Activated naive CD4-positive, alpha-beta T cell treated with Interleukin-2 at 50 U/mL for 16 hours (primary cell): ENCODE measurements at places on chromosomes 12 and 14.

- DNase-seq, result no peak
Observed at GRCh38 chr12:41946106-41946505, 198.6 kb downstream of the GXYLT1 start.

- no peak for DNase-seq
Observed at GRCh38 chr12:5328669-5329517, 103.0 kb upstream of the NTF3 start.

- no peak for DNase-seq
Observed at GRCh38 chr14:73461478-73462047, 3.2 kb upstream of the NUMB start.

DNA sequence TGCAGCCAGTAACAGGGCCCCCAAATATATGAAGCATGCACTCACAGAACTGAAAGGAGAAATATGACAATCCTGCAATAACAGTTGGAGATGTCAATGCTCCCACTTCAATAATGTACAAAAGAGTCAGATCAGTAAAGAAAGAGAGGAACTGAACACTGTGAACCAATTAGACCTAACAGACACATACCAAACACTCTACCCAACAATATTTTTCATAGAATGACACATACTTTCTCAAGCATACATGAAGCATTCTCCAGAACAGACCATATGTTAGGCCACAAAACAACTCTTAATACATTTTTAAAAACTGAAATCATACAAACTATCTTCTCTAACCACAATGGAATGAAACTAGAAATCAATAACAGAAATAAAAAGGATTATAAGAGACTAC, 80.2 kb downstream of the ELK3 start:
- no peak for DNase-seq

GRCh38 chr12:12427568-12427967, 70.7 kb downstream of the BORCS5 start:
- no peak for DNase-seq

DNA sequence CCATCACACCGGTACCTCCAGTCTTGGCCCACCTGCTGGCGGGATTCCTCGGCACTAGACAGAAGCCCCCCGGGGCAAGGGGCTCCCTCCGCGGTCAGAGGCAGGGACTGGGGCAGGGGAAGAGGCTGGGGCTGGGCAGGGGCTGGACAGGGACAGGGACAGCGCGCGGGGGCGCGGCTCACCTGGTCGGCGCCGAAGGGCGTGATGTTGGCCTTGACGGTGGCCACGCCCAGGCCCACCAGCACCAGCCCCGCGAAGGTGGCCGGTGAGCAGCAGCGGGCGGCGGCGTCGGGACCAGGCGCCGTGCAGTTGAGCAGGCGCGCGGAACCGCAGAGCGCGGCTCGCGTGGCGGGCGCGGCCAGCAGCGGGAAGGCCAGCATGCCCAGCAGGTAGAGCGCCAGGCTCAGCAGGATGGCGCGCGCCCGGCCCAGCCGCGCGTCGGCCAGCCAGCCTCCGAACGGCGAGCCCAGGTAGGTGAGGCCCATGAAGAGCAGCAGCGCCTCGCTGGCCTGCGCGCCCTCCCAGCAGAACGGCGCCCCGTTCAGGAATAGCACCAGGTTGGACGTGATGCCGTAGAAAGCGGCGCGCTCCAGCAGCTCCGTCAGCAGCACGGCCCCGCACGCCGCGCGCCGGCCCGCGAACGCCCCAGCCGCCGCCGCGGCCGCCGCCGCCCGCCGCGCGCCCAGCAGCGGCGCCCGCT, 392 bp downstream of the SLC15A4 start:
- DNase-seq, result no peak

GRCh38 chr14:76644855-76645518, 116.3 kb upstream of the VASH1 start:
- no peak for DNase-seq

DNA sequence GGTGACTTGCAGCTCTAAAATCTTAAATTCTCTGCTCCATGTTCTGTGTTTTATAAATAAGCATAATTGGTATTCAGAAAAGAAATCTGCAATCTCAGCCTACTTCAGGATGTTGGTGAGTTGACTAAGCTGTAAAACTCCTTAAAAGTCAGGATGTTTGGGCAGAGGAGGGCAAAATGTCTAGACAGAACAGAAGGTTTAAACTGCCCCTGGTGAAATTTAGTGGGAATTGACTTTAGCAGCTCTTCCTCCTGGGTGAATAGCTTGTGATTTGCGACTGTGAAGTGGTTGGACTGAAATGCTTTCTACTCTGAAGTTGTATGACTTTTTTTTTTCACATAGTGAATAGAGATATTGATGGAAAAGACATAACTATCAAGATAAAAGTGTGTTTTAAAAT, 85.8 kb downstream of the CAND1 start:
- DNase-seq, result no peak

DNA sequence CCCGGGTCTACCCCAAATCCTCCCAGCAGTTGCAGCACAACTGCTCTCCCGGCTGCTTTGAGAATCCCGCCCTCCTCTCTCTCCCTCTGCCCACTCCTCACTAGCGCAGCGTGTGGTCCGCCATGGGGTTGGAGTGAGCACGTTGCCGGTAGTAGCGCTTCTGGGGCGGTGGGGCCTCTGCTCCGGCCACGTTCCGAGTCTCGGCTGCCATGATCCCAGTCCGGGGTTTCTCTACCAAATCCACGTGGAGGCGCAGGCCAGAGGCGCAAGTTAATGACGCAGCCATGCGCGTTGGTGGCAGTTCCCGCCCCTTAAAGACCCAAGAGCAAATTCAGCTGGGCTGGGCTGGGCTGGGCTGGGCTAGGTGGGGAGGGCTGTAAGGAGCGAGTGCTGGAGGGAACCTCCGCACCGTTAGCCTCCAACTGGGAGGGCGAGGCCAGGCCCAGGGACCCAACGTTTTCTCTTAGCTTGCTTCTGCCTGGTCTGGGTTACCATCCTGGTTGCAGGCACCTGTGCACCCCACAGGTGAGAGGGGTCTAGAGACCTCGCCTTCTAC, at the start of gene METTL1:
Gene METTL1, minus strand, starts transcription at position 233 of the 556 bp plus-strand sequence. Its CDS starts 22 bp downstream, at position 211.
- peak; percentile 95 for DNase-seq

- no peak for DNase-seq
Observed at GRCh38 chr12:49138587-49138986, 7.4 kb upstream of the TUBA1B start.

DNA sequence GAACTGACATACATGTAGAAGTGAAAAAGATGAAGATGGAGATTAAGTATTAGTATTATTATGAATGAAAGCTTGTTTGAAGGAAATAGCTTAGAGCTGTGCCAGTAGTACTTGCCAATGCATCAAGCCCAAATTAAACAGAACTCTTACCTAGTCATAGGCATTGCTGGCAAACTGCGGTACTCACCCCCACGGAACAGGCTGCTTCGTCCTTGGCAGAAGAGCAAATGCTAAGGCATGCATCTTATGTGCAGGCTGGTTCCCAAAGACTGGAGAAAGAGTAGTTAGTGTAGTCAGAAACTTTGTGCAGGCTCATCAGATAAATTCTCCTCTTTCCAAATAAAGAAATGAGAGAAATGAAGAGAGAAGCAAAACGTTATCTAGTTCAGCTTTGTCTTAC, 134.8 kb downstream of the CCDC59 start:
- no peak for DNase-seq

GRCh38 chr14:73633116-73634010, 11.4 kb upstream of the DNAL1 start:
- peak; percentile 63 for DNase-seq

- no peak for DNase-seq
Observed at GRCh38 chr12:124518051-124518932, 49.1 kb downstream of the NCOR2 start.

DNA sequence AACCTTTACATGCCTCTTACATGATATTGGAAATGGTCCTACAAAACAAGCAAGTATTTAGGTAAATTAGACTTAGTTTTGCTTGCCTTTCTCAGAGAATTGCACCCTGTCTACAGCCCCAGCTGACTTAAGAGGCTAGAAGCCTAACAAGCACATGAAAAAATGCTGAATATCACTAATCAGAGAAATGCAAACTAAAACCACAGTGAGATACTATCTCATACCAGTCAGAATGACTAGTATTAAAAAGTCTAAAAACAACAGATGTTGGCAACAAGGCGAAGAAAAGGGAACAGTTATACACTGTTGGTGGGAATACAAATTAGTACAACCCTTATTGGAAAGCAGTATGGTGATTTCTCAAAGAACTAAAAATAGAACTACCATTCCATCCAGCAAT, 103.8 kb downstream of the EGLN3 start:
- no peak for DNase-seq

GRCh38 chr12:90216815-90217214, 508.2 kb upstream of the ATP2B1 start:
- no peak for DNase-seq

DNA sequence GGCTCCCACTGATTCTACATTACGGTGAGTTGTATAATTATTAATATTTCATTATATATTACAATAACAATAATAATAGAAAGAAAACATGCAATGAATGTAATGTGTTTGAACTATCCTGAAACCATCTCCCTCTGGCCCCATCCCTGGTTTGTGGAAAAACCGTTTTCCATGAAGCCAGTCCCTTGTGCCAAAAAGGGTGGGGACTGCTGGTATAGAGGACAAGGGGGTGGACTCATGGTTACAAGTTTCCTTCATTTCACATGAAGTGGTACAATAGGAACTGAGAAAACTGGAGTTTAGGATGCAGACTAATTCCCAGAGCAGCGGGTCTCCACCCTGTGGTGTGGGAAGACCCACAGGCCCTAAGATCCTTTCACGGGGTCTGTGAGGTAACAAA, 3.0 kb upstream of the C1RL start:
- no peak for DNase-seq

GRCh38 chr12:30909349-30910037, 17.1 kb upstream of the TSPAN11 start:
- DNase-seq, result no peak

- no peak for DNase-seq
Observed at GRCh38 chr14:55389330-55389729, 22.3 kb downstream of the ATG14 start.

GRCh38 chr14:22520796-22521195, 68.2 kb downstream of the DAD1 start:
- no peak for DNase-seq

GRCh38 chr14:102221026-102221425, 81.3 kb downstream of the WDR20 start:
- DNase-seq, result no peak

GRCh38 chr12:52946334-52946733, 2.6 kb upstream of the KRT18 start:
- DNase-seq, result no peak

DNA sequence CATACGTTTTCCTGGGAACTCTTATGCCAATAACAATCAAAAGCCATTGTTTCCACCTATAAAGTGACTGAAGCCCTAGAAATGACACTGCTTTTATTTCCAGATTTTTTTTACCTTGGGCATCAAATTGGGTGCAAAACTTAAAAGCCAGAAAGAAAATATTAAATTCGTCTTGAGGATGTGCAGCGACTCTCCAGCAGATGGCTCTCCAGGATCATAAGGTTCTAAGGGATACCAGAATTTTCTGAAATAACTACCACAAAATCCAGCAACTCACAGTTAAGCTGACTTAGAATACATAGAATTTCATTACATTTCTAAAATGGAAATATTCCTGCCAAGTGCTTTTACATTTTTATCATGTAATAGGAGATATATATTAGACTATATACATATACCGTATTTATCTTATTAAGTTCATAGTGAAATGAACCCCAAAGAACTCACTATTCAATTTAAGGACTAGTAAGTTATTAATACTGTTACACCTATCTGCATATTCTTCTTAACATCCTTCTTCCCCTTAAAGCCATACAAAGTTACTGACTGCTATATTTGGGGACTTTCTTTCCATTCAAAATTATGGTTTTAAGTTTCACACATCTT, 44.0 kb downstream of the ARMH4 start:
- DNase-seq, result peak; percentile 10

- no peak for DNase-seq
Observed at GRCh38 chr14:103428723-103429556, 43.7 kb downstream of the MARK3 start.

DNA sequence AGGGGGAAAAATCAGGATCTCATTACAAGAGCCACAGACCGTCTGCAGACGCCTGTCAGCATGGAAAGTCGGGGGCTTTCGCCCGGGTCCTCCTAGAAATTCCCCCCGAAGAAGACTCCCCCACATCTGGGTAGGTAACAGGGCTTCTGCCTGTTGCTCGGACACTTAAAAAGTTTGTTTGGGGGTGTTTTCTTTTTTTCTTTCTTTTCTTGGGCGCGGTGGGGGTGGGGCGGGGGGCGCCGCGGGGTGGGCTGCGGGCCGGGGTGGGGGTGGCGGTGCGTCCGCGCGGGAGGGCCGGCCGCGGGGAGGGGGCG, 358 bp downstream of the ELK3 start:
- no peak for DNase-seq

- DNase-seq, result no peak
Observed at GRCh38 chr12:111270774-111271173, 98.1 kb downstream of the PHETA1 start.

DNA sequence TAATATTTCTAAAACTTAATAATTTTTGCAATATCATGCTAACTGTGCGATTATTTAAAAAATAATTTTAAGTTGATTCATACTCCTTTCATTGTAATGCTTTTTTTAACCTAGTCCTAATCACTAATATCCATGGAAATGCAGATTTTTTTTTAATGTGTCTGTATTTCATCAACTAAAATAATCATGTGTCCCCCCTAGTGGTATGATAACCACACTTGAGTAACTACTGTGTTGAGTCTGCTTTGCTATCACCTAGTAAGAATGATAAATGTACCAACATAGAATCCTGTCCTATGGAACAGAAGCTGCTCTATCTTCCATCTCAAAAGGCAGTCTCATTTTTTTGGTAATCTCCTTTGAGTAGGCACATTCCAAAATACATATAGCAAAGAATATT, 19.1 kb upstream of the SYNE2 start:
- DNase-seq, result no peak

GRCh38 chr14:71228711-71229110, 321.5 kb downstream of the PCNX1 start:
- no peak for DNase-seq

DNA sequence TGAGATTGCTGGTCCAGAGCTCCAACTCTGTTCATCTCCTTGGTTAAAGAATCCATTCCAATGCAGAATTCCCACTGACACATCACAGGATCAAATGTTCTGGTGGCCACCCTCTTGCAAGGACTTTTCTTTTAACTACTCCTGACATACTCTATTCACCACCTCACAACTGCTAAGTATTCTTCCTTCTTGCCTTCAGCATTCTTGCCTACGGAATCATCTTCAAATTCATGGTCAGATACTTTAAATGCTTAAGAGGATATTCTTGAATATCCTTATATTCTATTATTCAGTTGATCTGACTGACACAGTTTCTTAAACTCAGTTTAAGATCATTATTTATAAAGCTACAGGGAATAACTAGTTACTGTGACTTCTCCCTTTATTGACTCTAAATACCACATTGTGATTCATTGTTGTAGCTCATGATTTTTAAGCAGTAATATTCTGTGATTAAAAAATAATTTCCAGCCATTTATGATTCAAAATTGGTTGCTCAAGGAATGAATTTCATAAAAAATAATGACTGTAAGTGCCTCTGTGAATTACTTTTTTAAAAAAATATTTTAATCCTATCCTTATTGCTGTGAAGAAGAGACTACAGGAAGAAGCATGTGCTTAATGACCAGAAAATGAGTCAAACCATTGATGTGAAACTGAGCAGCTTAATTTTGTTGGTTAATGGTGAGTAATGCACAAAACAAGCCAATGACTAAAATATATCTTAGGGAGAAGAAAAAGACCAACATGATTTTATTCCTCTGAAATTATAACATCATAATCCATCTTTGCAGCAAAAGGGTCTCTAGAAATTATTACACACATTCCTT, 207.1 kb downstream of the PIK3C2G start:
- DNase-seq, result no peak
